ENCODE measurements at places on chromosomes 2 and 18. TPM values are rescaled to one million over a fixed set of nuclear protein-coding genes. Genes with fewer than 3 reads are reported as not detected.

Gene POTEI
- total RNA-seq, result not detected

Gene SCN9A
- 1.0 TPM for total RNA-seq

Gene ASB1
- total RNA-seq, result 20.1 TPM

Gene ZSWIM2
- not detected for total RNA-seq

Gene ANO7
- total RNA-seq, result 1.4 TPM

Gene ARL6IP6
- 22.6 TPM for total RNA-seq

Gene NYAP2
- total RNA-seq, result under 0.01 TPM

Gene INPP5D
- total RNA-seq, result 0.65 TPM

Gene SERPINB3
- under 0.01 TPM for total RNA-seq

Gene COQ10B
- total RNA-seq, result 23.4 TPM

Gene AMER3
- total RNA-seq, result not detected

Gene TNFAIP6
- total RNA-seq, result 32.4 TPM

Gene CFAP53
- 0.39 TPM for total RNA-seq

Gene GAD1
- not detected for total RNA-seq

Gene SLC5A7
- not detected for total RNA-seq

Gene COLEC11
- 3.5 TPM for total RNA-seq

Gene DCC
- total RNA-seq, result under 0.01 TPM

Gene CREB1
- total RNA-seq, result 28.2 TPM

Gene UGT1A8
- not detected for total RNA-seq

Gene C2orf66
- total RNA-seq, result not detected

Gene CCDC141
- total RNA-seq, result not detected

Gene LYG1
- not detected for total RNA-seq

Gene MC2R
- total RNA-seq, result not detected

Gene NCOA1
- total RNA-seq, result 18.9 TPM

Gene GTF2A1L
- 0.13 TPM for total RNA-seq

Gene DYNAP
- not detected for total RNA-seq

Gene IRS1
- 99.9 TPM for total RNA-seq

Gene BIN1
- 76.5 TPM for total RNA-seq

Gene LINC00305
- not detected for total RNA-seq

Gene CD207
- total RNA-seq, result not detected

Gene FBXO41
- 2.5 TPM for total RNA-seq

Gene INHA
- not detected for total RNA-seq

Gene PRKAG3
- 0.40 TPM for total RNA-seq

Gene ADRA2B
- not detected for total RNA-seq

Gene GULP1
- total RNA-seq, result 64.2 TPM

Gene LRP1B
- total RNA-seq, result 1.2 TPM

Gene FSHR
- total RNA-seq, result not detected

Gene TMEM214
- 48.9 TPM for total RNA-seq

Gene CAPN10
- total RNA-seq, result 15.6 TPM

Gene IL1RN
- 0.13 TPM for total RNA-seq

Gene KCNG2
- total RNA-seq, result 4.7 TPM

Gene GPR39
- total RNA-seq, result not detected

Gene DES
- total RNA-seq, result under 0.01 TPM

Gene FAM117B
- total RNA-seq, result 2.6 TPM

Gene FKBP1B
- 20.7 TPM for total RNA-seq

Gene GAREM2
- 1.9 TPM for total RNA-seq

Gene COL5A2
- total RNA-seq, result 529 TPM

Gene SCYGR4
- total RNA-seq, result not detected

Gene CCDC195
- total RNA-seq, result not detected

Gene CENPA
- total RNA-seq, result 7.7 TPM

Gene MDH1B
- 1.3 TPM for total RNA-seq

Gene CRYBA2
- total RNA-seq, result not detected

Gene DOCK10
- total RNA-seq, result 11.4 TPM

Gene REG3G
- not detected for total RNA-seq

Gene GPAT2
- total RNA-seq, result 4.9 TPM

Gene GPBAR1
- 0.26 TPM for total RNA-seq

Gene LCT
- total RNA-seq, result 0.08 TPM

Gene VWC2L
- total RNA-seq, result not detected

Gene REEP1
- total RNA-seq, result 0.40 TPM

Data from epithelial cell of alveolus of lung (primary cell).